ENCODE measurements at places on chromosomes 1 and 21. TPM values are rescaled to one million over a fixed set of nuclear protein-coding genes. Genes with fewer than 3 reads are reported as not detected.

FHAD1 gene
- 0.14 TPM for total RNA-seq

IL12RB2 gene
- total RNA-seq, result 1.0 TPM

OR2AK2 gene
- total RNA-seq, result not detected

RGSL1 gene
- total RNA-seq, result not detected

CFHR5 gene
- total RNA-seq, result not detected

CFAP45 gene
- 0.34 TPM for total RNA-seq
